K562 (cell line): ENCODE measurements at places on chromosomes 6 and 20. TPM values are rescaled to one million over a fixed set of nuclear protein-coding genes. Genes with fewer than 3 reads are reported as not detected.

- H3K27me3 ChIP-seq, result no peaks in the 10 kb centered on the region
- DNase-seq, result no peak
- H3K36me3 ChIP-seq, result peaks cover 86% of the 10 kb centered on the region
- no peak overlapping the region for H3K4me3 ChIP-seq
- H3K27ac ChIP-seq, result peak overlapping the region; percentile 9; the same call in 1 of the 3 replicates
- no peaks in the 10 kb centered on the region; the same call in 2 of the 3 replicates for H3K4me1 ChIP-seq
Observed at GRCh38 chr20:38049800-38050199, 16.3 kb downstream of the RPRD1B start.

- no peaks in the 10 kb centered on the region for H3K27me3 ChIP-seq
- no peak for DNase-seq
- no peak overlapping the region for H3K4me3 ChIP-seq
- no peaks in the 10 kb centered on the region; the same call in 2 of the 3 replicates for H3K4me1 ChIP-seq
Observed at GRCh38 chr6:13281686-13282085, 46.7 kb downstream of the TBC1D7 start.

DNA sequence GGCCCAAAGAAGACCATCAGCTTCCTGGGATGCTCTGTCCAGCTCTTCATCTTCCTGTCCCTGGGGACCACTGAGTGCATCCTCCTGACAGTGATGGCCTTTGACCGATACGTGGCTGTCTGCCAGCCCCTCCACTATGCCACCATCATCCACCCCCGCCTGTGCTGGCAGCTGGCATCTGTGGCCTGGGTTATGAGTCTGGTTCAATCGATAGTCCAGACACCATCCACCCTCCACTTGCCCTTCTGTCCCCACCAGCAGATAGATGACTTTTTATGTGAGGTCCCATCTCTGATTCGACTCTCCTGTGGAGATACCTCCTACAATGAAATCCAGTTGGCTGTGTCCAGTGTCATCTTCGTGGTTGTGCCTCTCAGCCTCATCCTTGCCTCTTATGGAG, 5.1 kb downstream of the OR2H1 start:
- H3K4me1 ChIP-seq, result no peaks in the 10 kb centered on the region
- H3K4me3 ChIP-seq, result no peak overlapping the region
- no peak overlapping the region for H3K27ac ChIP-seq
- no peak for DNase-seq
- H3K36me3 ChIP-seq, result no peaks in the 10 kb centered on the region

DNA sequence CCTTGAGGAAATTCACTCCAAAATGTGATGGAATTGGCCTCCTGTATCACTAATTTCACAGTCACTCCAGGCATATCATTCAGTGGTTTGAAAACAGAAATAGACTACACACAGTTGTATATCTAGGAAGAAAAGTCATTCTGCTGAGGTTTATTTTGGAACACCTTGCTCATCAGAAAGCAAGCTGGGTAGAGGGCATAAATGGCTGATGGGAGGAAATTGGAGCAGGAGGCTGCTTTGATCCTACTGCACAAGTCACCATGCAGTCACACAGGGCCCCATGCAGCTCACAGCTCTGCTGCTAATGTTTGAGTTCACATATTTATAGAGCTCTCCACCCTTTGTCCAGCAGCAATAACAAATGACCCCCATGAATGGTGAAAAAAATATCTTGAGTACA, 12.3 kb downstream of the NHLRC1 start:
- no peaks in the 10 kb centered on the region for H3K36me3 ChIP-seq
- no peak overlapping the region for H3K4me3 ChIP-seq
- H3K27ac ChIP-seq, result no peak overlapping the region
- no peaks in the 10 kb centered on the region for H3K4me1 ChIP-seq

- H3K27me3 ChIP-seq, result peaks cover 14% of the 10 kb centered on the region
- no peaks in the 10 kb centered on the region for H3K36me3 ChIP-seq
- no peak overlapping the region for H3K4me3 ChIP-seq
- H3K4me1 ChIP-seq, result no peaks in the 10 kb centered on the region
- no peak for DNase-seq
Observed at GRCh38 chr6:105494688-105495087, 91.8 kb upstream of the PREP start.

- peak; percentile 71 for DNase-seq
- H3K36me3 ChIP-seq, result no peaks in the 10 kb centered on the region; the same call in 2 of the 3 replicates
- H3K27ac ChIP-seq, result no peak overlapping the region
Observed at GRCh38 chr20:34708621-34709043, 4.5 kb downstream of the TP53INP2 start.

GRCh38 chr20:36919715-36920333, 31.7 kb downstream of the SAMHD1 start:
- H3K4me3 ChIP-seq, result no peak overlapping the region
- DNase-seq, result peak; percentile 62
- no peak overlapping the region for H3K27ac ChIP-seq
- H3K4me1 ChIP-seq, result peaks cover 9% of the 10 kb centered on the region
- no peaks in the 10 kb centered on the region for H3K27me3 ChIP-seq

DNA sequence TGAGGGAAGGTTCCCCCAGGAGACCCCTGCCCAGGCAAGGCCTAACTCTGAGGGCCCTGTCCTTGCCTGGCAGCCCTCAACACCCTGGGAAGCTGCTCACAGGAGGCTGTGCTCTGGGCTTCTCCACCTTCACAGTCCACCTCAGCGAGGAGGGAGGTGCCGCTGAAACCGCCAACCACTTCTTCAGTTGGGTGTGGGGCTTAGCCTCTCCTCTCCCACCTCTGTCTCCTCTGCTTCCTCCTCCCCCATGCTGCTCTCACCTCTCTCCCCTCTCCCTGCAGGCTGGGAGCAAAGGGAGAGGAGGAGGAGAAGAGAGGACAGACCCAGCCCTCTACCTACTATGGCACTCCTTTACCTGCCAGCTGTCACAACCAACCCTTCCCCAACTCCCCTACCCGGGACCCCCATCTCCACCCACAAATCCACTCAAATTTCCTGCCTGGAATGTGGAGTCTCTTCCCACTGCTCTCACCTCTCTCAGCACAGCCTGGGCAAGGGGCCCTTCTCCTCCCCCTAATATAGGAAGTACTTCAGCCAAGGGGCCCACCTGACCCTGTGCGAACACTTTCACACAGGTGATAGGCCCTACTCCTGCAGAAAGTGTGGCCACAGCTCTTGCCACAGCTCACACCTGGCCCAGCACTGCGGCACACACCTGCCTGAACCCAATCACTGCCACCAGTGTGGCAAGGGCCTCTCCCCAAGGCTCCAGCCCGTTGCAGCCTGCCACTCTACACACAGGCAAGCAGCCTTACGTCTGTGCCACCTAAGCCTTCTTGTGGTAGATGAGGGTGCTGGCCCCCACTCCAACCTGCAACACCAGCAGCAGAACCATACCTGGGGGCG, 7.2 kb downstream of the RING1 start:
- no peak for DNase-seq
- H3K4me3 ChIP-seq, result no peak overlapping the region
- H3K36me3 ChIP-seq, result peaks cover 15% of the 10 kb centered on the region; the same call in 2 of the 3 replicates
- no peak overlapping the region for H3K27ac ChIP-seq
- H3K4me1 ChIP-seq, result peaks cover 31% of the 10 kb centered on the region

DNA sequence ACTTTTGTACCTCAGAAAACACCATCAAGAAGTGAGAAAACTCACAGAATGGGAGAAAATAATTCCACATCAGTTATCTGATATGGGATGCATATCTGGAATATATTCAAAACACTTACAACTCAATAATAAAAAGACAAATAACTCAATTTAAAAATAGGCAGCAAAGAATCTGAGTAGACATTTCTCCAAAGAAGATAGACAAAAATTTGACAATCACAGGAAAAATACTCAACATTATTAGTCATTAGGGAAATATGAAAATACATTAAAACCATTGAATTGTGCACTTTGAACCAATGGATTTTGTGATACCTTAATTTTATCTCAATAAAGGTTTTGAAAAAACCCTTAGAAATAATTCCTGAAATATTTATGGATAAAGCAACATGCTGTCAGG, 36.9 kb upstream of the STMND1 start:
- DNase-seq, result no peak
- H3K4me1 ChIP-seq, result no peaks in the 10 kb centered on the region
- H3K36me3 ChIP-seq, result no peaks in the 10 kb centered on the region
- H3K27me3 ChIP-seq, result no peaks in the 10 kb centered on the region
- no peak overlapping the region for H3K4me3 ChIP-seq

- H3K4me3 ChIP-seq, result no peak overlapping the region
- H3K27me3 ChIP-seq, result no peaks in the 10 kb centered on the region
- no peaks in the 10 kb centered on the region for H3K36me3 ChIP-seq
- DNase-seq, result no peak
- H3K4me1 ChIP-seq, result no peaks in the 10 kb centered on the region
- H3K27ac ChIP-seq, result no peak overlapping the region
Observed at GRCh38 chr6:108673602-108674001, 112.9 kb downstream of the FOXO3 start.

DNA sequence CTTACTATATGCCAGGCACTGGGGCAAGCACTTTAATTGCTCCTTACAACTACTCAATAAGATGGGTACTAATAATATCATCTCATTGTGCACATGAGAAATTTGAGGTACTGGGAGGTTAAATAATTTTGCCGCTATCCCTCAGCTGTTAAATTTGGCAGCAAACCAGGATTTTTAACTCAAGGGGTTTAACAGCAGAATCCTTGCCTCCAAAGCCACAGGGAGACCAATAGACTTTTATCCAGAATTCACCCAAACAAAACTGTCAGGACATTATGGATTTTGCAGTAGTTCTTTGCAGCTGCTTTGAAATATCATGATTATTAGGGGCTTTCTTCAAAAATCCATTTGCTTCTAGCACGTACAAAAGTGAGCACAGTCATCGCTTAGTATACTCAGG, 136.2 kb downstream of the RPS12 start:
- no peaks in the 10 kb centered on the region for H3K36me3 ChIP-seq
- no peak overlapping the region for H3K27ac ChIP-seq
- DNase-seq, result no peak
- no peaks in the 10 kb centered on the region for H3K4me1 ChIP-seq
- 0 out of 2 replicates have a peak, but pooled peaks cover 5% of the 10 kb centered on the region for H3K27me3 ChIP-seq

- H3K4me1 ChIP-seq, result peaks cover 13% of the 10 kb centered on the region; the same call in 2 of the 3 replicates
- peak overlapping the region; percentile 91 for H3K27ac ChIP-seq
- H3K4me3 ChIP-seq, result no peak overlapping the region
- H3K27me3 ChIP-seq, result no peaks in the 10 kb centered on the region
- peak; percentile 37 for DNase-seq
- H3K36me3 ChIP-seq, result no peaks in the 10 kb centered on the region
Observed at GRCh38 chr6:112956696-112957535, 609.8 kb downstream of the RFPL4B start.

- no peaks in the 10 kb centered on the region for H3K27me3 ChIP-seq
- peak within 1 kb of the TSS; percentile 83 for H3K27ac ChIP-seq
- peaks cover 54% of the 10 kb centered on the region for H3K4me1 ChIP-seq
- H3K36me3 ChIP-seq, result peaks cover 33% of the 10 kb centered on the region; the same call in 1 of the 3 replicates
Observed at GRCh38 chr20:63969838-63970713, at the start of gene ZNF512B. Gene ZNF512B, minus strand, starts transcription at chr20:63969930. Its CDS starts 1,980 bp downstream, at chr20:63967950.

DNA sequence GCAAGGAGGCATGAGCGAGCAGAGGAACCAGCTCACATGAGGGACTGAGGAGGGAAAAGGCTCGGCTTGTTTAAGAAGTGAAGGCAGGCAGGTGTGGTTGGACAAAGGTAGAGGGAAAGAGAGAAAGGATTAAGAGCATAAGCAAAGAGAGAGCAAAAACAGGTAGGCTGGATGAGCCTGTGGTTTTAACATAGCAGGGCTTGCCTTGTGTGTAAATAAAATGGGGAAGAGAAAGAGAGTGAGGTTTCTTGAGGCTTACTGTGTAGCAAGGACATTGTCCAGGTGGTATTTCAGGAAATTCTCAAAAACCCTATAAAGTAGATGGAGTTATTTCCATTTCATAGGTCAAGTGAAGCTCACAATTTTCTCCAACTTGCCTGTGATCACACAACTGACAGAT, 93.9 kb upstream of the HDAC2 start:
- H3K27me3 ChIP-seq, result no peaks in the 10 kb centered on the region
- H3K36me3 ChIP-seq, result no peaks in the 10 kb centered on the region
- H3K4me3 ChIP-seq, result no peak overlapping the region
- no peak for DNase-seq
- H3K27ac ChIP-seq, result no peak overlapping the region

DNA sequence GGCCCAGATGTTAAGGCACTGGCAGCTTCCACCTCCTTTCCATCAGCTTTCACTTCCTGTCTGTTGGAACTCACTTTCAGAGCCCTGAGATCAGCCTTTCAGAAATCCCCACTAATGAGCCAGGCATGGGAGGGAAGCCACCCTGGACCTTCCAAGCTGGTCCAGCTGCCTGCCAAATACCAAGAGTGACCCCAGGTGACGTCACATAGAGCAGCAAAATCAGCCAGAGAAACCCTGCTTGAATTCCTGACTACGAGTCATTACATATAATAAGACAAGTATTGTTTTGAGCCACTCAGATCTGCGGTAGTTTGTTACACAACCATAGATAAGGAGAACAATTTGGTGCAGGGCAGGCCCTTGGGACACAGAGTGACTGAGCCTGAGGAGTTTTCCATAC, 556.0 kb upstream of the JAG1 start:
- no peaks in the 10 kb centered on the region for H3K36me3 ChIP-seq
- no peak overlapping the region for H3K4me3 ChIP-seq
- DNase-seq, result no peak
- H3K27me3 ChIP-seq, result no peaks in the 10 kb centered on the region
- no peak overlapping the region for H3K27ac ChIP-seq

GRCh38 chr6:99137314-99137713, 189.6 kb upstream of the FBXL4 start:
- H3K4me3 ChIP-seq, result no peak overlapping the region
- H3K36me3 ChIP-seq, result no peaks in the 10 kb centered on the region
- H3K4me1 ChIP-seq, result no peaks in the 10 kb centered on the region

DNA sequence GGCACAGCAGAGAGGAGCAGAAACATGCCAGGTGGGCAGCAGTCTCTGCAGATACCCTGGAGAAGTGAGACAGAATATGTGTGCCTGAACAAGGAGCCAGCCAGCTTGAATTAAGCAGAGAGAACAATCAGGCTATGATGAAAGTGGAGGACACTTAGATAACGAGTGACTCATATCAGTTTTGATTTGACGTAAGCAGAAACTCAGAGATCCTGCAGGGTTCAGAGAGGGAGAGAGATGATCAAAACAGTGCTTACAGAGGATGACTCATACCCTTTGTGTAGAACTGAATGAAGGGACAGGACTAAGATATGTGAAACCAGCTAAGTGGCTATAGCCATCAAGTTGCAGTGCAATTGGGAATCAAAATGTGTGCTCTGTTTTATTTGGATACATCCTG, 300.7 kb downstream of the TENT5A start:
- H3K36me3 ChIP-seq, result no peaks in the 10 kb centered on the region
- no peak for DNase-seq
- H3K27ac ChIP-seq, result no peak overlapping the region
- no peaks in the 10 kb centered on the region for H3K4me1 ChIP-seq
- no peaks in the 10 kb centered on the region for H3K27me3 ChIP-seq

DNA sequence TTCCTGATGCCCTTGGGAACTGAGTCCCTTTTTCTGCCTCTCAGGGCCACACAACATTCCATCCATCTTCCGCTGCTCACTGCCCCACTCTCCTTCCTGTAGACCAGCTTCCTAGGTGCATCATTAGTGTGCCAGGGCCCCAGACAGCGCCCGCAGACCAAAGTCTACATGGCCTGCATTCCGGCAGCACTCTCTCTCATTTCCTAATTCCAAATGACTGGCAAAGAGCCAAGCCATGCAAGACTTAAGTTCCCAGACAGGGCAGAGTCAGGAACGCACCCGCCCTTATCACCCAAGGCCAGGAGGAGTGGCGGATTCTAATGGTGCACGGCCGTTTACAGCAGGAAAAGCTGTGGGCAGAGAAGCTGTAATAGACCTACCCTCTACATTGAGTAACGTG, 159.8 kb upstream of the ARID1B start:
- no peaks in the 10 kb centered on the region for H3K36me3 ChIP-seq
- peak; percentile 82 for DNase-seq
- peaks cover 6% of the 10 kb centered on the region; the same call in 2 of the 3 replicates for H3K4me1 ChIP-seq
- no peaks in the 10 kb centered on the region for H3K27me3 ChIP-seq
- no peak overlapping the region for H3K4me3 ChIP-seq

ZBTB2 gene
- polyA plus RNA-seq, result 14.5 and 18.1 TPM in 2 replicates

ADAM33 gene
- polyA plus RNA-seq, result not detected in 2 replicates

CNBD2 gene
- polyA plus RNA-seq, result 16.8 and 17.5 TPM in 2 replicates

SLC4A11 gene
- polyA plus RNA-seq, result 0.68 and 1.6 TPM in 2 replicates

DLL1 gene
- polyA plus RNA-seq, result not detected in 2 replicates

CITED2 gene
- polyA plus RNA-seq, result 34.2 and 34.8 TPM in 2 replicates
